ENCODE measurements at places on chromosomes 6 and 20.

DNA sequence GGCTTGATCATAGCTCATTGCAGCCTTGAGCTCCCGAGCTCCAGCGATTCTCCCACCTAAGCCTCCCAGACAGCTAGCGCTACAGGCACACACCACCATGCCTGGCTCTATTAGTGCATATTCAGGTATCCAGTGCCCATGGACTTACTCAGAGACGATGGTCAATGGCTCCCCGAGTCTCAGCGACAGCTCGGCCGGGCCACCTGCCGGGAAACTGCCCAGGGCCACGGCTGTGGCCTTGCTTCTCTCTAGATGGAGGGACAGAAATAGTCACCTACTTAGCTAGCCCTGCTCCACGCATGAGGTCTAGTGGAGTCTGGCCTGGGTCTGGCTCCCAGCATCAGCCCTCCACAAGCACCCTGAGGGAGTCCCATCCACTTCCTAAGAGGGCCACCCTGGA is 11.7 kb downstream of the SLA2 start:
- no peak for DNase-seq

DNA sequence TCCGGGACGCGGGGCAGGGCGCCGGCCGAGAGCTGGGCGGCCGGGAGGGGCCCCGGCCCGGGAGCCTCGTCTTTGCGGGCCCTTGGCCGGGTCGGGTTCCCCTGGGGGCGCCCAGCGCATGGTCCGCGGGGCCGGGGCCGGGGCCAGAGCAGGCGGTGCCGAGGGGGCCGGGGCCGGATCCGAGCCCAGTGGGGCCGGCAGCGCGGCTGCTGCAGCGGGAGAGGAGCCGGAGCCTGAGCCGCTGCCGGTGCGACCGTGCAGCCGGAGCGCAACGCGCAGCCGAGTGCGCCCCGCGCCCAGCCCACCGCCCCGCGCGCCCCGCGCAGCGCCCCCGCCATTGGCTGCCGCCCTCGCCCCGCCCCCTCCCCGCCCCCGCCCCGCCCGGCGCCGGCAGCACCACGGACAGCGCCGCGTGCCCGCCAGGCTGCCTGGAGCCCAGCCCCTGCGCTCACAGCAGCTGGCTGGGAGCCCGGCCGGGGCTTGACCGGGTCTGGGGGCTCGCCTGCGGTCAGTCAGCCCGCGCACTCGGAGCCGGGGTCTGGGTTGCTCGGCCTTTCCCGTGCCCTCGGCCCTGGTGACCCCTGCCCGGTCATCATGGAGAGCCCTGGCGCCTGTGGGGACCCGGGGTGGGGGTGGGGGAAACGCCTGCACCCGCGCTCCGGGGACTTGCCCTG is at the start of gene HRH3:
Gene HRH3, minus strand, starts transcription at position 287 of the 674 bp plus-strand sequence. CDS start 308 bp downstream, outside the sequence.
- DNase-seq: peak; percentile 47

DNA sequence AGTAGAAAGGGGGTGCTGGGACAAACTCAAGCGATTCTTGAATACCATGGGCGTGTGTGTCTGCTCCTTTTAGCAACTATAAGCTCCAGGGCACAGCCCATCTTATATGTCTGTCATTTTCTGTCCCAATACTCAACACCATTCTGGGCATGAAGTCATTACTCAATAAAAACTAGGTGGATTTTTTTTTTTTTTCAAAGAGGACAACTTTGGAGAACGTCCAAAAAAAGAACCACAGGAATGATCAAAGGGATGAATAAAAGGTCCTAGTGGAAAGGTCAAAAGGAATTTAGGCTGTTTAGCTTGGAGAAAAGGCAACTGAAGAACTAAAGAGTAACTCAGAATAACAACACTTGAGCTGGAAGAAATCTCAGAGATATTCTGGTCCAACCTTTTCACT is 24.4 kb downstream of the UQCC1 start:
- peak; percentile 66 for DNase-seq

DNA sequence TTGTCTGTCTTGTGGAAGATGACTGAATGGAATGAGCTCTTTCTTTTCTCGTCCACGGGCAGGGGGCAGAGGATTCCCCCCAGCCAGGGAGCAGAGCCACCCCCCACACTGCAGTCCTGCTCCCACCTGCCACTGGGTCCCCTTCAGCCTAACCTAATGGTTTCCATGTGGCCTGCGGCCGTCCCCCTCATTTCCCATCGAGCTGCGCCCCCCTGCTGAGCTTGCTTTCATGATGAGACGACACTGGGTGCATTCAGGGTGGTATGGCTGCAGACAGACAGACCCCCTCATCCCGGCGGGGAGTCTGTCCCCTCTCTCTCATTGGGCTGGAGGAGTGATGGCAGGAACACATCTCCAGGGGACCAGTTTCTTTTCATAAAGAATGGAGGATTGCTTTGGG is 140.8 kb downstream of the DTNBP1 start:
- no peak for DNase-seq

DNA sequence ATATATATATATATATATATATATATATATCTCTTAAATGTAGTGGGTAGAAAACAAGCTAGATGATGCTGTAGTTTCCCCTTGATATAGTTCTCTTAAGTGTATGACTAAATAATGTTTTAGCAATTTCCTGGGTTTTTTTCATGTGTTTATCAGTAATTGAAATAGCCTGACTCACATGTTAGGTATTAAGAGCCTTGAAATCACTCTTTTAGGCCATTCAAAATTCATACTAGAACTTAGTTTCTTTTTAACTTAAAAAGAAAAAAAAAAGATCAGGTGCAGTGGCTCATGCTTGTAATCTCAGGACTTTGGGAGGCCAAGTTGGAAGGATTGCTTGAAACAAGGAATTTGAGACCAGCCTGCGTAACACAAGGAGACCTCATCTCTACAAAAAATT is 44.1 kb downstream of the NKX2-4 start:
- peak; percentile 58 for DNase-seq

All from EH (cell line).